ENCODE measurements at places on chromosomes 11 and 22.

DNA sequence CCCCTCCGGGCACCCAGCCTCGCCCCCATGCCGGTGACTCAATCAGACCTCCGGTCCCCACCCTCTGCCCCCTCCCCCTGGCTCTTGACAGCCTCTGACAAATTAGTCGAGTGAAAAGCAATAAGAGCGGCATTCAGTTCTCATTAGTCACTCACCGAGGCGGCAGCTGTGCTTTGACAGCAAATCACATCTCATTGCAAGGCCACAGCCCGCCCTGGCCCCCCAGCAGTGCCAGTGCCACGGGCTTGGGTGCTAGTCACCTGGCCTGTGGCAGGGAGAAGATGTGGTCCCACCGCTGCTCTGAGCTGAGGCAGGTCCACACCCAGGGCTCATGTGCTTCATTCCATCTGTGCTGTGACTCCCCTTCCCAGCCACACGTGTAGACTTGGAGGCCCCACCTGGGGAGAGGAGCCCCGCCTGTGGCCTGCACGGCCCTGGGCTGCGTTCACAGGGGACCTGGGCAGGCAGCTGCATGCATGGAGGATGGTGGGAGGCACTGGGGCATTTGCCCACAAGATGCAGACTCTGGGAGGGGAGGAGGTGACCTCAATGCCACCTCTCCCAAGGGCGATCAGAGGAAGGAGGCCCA is 7.4 kb upstream of the TH start:
- no peak for DNase-seq

DNA sequence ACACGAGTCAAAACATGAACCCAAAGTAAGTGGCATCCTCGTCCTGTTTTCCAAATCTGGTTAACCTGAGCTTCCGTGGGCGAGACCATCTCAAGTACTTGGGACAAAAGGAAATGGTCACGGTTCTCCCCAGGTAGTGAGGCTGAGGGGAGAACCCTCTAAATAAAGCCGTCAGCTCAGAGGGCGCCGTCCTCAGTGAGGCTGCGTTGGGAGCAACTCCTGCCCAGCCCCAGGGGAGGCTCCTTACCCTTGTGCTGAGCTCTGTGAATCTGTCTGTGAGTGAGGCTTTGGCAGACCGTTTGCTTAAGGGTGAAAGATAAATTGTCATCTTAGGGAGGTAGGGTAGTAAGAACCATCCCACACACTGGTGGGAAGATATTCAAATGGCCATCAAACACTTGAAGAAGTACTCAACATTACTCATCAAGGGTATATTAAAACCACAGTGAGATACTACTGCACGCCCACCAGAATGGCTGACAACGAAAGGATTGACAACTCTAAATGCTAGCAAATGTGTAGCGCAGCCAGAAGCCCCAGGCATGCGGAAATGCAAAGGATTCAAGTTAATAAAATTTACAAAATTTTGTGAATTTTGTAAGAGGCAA is 321.0 kb downstream of the TBC1D22A start:
- no peak for DNase-seq

- DNase-seq: no peak
Measured at GRCh38 chr22:48179571-48180546, 1417.4 kb downstream of the TBC1D22A start.

DNA sequence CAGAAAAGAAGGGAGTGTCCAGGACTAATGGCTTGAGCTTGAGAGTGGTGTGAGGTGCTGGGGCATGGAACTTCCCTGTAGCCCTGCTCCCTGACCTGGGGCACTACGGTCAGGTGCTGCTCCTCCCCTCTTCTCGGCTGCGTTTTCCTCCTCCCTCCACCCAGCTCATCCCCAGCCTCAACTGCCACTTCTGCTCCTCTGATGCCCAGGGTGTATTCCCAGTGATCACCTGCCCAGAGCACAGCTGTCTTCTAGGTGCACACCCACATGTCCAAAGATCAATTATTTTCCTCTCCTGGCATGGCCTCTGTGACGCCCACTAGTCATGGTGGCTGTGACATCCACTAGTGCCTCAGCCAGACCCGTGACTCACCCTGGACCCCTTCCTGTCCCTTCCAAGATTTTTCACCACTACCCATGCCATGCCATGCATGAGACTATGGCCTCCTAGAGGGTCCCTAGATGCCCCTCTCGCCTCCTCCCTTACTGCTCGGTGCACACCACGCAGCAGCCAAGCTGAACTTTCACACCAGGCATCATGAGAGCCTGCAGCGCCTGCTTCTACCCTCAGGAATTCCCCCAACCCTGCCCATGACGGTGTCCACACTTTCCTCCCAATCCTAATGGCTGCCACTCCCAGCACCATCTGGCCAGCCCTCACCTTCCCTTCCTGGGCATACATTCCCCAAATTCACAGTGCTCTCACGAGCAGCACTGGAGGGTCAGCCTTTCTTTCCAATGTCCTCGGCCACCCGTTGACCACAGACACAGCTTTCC is 1.9 kb downstream of the P2RX6 start:
- DNase-seq: no peak

- DNase-seq: no peak
Measured at GRCh38 chr22:35742342-35743100, 24.8 kb downstream of the APOL5 start.

- no peak for DNase-seq
Measured at GRCh38 chr22:20171288-20172140, 20.7 kb upstream of the CCDC188 start.

DNA sequence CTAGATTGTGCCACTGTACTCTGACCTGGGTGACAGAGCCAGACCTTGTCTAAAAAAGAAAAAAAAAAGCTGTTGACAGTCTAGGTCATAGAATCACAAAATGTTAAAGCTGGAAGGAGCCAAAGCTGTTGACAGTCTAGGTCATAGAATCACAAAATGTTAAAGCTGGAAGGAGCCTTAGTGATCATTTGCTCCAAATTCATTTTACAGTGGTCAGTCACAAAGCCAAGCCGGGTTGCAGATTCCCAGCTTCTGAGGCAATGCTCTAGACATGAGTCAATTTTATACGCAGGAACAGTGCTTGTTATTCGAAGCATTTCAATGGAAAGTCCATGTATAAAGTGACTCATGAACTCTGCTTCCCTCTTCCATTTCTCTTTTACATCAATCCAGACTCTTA is 47.4 kb downstream of the SYT13 start:
- DNase-seq: no peak

DNA sequence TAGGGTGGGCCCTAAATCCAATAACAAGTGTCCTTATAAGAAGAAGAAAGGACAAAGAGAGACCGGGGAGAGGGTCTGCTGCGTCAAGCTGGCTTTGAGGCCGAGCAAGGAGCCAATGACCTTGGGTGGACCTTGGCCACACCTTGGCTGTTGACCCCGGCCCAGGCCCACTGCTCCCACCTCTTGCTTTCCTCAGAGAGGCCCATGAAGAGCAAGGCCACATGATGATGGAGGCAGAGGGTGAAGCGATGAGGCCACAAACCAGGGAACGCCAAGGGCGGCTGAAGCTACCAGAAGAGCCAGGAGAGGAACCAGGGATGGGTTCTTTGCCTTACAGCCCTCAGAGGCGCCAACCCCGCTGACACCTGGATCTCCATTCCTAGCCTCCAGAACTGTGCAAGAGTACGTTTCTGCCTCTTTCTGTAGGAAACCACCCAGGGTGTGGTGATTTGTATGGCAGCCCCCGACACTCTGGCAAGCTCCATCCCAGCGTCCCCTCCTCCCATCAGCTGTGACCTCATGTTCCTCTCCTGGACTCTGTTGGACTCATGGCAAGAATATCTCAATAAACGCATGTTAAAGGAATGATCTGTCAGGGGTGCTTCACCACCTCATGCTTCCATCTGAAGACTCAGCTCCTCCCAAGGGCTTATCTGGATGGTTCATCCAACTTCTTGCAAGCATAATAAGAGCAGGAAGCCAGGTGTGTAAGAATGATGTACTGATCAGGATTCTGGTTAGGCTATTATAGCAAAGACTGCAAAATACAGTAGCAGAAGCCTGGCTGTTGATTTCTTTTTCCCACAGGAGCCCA is 41.6 kb upstream of the LINC01488 start:
- DNase-seq: no peak

GRCh38 chr22:46754110-46754799 is 8.2 kb upstream of the TBC1D22A start:
- no peak for DNase-seq

GRCh38 chr11:115284773-115285172 is 219.4 kb downstream of the CADM1 start:
- DNase-seq: no peak

- DNase-seq: no peak
Measured at GRCh38 chr11:96082002-96082899, 158.3 kb upstream of the MTMR2 start.
